Activated CD8-positive, alpha-beta memory T cell treated with anti-CD3 and anti-CD28 coated beads for 1 hour (primary cell): ENCODE measurements at places on chromosomes 12 and 14.

GRCh38 chr14:106845286-106846087 is 1319.1 kb downstream of the TMEM121 start:
- no peak for DNase-seq

DNA sequence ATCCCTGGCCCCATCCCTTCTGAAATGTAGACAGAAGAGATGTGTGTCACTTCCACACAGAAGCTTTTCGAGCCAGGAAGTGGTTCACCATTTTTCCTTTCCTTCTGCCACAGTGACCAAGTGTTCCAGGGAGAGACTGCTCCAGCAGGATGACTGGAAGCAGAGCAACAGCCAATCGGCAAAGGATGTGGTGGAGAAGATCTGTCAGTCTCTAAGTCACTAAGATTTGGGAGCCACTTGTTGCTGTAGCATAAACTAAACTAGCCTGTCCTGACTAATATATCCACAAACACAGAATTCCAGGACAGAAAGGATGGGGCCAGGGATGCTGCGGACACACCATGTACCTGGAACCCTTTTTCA is 42.9 kb downstream of the DUSP6 start:
- DNase-seq: no peak

GRCh38 chr14:60981633-60982455 is 799 bp downstream of the SLC38A6 start:
- no peak for DNase-seq

- no peak for DNase-seq
These were observed 988.6 kb upstream of the TMEM132C start for GRCh38 chr12:127278351-127278750.

DNA sequence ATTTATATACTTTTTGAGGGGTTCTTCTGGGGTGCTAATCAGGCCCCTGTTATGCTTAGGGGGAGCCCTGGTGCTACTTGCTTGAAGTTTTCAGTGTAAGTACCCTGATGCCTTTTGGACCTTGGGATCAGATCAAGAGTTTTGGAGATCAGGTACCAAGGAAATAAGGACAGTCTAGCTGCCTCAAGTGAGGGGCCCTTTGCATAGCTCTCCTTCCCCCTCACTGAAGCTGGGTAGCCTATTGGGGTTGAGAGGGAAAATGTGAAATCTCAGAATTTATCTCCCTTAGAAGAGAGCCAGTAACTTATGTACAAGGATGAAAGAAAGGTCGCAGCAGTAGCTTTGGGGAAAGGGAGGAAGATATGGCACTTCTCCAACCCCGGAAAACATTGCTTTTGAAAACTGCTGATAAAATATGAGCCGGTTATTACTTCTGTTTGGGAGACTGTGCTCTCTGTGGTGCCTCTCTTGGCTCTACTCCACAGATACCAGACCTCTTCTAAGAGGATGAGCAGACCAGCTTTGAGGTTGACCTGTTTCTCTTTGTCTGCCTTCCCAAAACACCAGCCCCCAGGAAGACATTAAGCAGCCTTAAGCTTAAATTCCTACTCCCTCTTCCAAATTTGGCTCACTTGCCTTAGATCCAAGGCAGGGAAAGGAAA is 8.8 kb upstream of the AMHR2 start:
- no peak for DNase-seq

- no peak for DNase-seq
These were observed 89.7 kb downstream of the ASCL4 start for GRCh38 chr12:107864235-107864634.

DNA sequence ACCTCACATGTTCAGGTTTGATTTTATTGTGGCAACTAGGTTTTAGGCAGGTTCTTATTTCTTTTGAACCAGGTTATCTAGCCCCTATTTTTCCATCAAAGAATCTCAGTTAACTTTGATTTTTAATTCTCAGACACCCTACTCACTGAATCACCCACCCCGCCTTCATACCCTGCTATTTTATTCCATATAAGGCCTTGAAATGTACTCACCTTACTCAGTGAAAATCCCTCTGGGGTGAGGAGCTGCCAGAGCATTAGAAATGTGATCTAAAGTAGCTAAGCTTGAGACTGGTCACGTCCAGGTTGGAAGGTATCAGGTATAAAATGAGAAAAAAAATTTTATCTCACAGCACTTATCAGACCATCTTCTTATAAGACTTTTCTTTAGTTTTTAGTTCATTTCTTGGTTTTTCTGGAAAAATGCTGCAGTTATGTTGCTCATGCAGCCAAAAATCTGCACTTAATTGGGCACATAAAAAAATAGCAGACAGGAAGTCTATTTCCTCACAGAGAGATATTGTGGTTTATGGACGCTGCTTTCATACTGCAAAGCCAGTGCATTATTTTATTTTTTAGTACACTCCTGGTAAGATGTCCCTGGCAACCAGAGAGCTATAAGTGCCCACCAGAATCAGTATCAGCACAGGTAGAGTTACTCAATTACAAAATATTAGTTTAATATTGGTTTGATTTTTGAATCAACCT is 101.5 kb upstream of the CCDC91 start:
- DNase-seq: no peak

GRCh38 chr12:28827861-28828260 is 321.2 kb upstream of the FAR2 start:
- DNase-seq: no peak

DNA sequence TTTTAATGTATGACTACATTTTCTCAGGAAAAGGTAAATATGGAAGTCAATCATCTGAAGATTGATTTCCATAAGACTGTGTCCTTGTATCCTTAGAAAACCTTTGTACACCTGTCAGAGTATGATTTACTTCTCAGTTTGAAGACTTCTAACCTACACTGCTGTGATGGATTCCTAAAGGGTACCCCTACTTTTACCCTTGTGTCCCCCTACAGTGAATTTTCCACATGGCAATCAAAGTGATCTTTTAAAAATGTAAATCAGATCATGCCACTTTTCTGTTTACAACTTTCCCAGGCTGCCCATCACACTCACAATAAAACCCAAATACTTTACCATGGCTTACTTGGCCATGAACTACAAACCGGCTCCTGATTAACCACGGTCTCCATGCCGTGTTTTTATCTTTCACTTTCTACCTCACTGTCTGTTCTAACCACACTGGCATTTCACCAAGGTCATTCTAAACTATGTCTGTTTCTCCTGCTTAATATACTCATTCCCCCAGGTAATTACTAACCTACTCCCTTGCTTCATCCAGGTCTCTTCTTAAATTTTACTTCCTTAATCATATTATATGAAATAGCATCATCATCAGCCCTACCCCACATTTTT is 8.1 kb downstream of the DNAI7 start:
- no peak for DNase-seq

DNA sequence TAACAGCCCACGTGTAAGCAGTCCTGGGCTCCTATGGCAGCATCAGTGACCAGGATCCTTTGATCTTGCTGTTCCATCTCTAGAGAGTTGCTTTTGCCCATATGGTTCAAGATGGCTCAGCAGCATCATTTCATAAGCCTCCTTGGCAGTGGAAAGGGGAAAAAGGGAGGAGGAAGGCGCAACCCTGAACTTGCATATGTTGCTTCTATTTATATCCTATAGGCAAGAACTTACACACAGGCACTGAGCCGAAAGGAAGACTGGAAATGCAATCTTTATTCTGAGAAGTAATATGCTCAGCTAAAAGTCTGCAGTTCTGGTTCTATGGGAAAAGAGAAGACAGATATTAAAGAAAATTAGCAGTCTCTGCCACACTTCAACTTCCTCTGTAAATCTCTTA is 167.7 kb upstream of the PLXNC1 start:
- no peak for DNase-seq

GRCh38 chr12:124722878-124723277 is 140.8 kb downstream of the SCARB1 start:
- no peak for DNase-seq

DNA sequence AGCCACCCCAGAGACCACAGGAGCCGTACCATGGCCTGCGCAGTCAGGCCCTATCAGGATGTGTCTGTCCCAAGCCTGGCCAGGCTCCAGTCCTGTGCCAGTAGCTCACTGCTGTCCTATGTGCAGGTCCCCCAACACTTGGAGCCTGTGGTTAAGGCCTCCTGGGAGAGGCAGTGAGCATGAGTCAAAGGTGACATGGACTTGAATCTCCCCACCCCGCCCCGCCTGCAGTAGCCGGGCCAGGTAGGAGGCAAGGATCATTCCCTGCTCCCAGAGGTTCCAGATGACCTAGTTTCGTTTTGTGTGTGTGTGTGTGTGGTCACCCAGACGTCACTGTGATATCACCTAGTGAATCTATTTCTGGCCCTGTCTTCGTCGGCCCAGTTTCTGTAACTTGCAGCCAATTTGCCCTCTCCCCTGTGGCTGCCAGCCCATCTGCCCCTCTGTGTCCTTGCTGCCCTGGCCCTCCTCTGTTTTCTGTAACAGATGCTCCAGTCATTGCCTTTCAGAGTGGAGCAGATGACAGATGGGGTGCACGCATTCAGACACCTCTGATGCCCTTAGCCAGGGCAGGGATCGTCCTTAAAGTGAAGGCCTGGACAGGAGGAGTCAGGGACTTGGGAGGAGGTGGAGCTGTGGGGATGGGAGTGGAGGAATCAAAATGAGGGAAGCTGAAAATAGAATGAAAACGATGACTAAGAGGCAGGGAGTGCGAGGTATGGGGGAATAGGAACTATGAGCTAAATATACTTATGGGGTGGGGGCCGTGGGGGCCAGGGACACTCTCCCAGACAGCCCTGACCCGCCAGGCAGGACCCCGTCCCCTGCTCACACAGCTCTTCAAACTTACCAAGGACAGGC is 37.4 kb downstream of the SLC6A12 start:
- DNase-seq: no peak

GRCh38 chr12:102808412-102808811 is 108.6 kb downstream of the PAH start:
- no peak for DNase-seq
